RCC 7860 (cell line): ENCODE measurements at places on chromosomes 5 and 9.

DNA sequence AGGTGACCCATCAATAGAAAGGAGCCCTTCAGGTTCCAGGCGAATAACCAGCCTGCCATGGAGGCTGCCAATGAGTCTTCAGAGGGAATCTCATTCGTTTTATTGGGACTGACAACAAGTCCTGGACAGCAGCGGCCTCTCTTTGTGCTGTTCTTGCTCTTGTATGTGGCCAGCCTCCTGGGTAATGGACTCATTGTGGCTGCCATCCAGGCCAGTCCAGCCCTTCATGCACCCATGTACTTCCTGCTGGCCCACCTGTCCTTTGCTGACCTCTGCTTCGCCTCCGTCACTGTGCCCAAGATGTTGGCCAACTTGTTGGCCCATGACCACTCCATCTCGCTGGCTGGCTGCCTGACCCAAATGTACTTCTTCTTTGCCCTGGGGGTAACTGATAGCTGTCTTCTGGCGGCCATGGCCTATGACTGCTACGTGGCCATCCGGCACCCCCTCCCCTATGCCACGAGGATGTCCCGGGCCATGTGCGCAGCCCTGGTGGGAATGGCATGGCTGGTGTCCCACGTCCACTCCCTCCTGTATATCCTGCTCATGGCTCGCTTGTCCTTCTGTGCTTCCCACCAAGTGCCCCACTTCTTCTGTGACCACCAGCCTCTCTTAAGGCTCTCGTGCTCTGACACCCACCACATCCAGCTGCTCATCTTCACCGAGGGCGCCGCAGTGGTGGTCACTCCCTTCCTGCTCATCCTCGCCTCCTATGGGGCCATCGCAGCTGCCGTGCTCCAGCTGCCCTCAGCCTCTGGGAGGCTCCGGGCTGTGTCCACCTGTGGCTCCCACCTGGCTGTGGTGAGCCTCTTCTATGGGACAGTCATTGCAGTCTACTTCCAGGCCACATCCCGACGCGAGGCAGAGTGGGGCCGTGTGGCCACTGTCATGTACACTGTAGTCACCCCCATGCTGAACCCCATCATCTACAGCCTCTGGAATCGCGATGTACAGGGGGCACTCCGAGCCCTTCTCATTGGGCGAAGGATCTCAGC, at the start of gene OR1K1:
OR1K1 (plus strand) TSS at position 58 of the 995 bp plus-strand sequence; CDS start at position 58, 0 bp downstream.
- DNase-seq, result no peak

GRCh38 chr5:74081126-74081525, 455.1 kb downstream of the ARHGEF28 start:
- DNase-seq, result no peak

- DNase-seq, result no peak
Observed at GRCh38 chr9:96453625-96454024, 3.7 kb downstream of the HABP4 start.

DNA sequence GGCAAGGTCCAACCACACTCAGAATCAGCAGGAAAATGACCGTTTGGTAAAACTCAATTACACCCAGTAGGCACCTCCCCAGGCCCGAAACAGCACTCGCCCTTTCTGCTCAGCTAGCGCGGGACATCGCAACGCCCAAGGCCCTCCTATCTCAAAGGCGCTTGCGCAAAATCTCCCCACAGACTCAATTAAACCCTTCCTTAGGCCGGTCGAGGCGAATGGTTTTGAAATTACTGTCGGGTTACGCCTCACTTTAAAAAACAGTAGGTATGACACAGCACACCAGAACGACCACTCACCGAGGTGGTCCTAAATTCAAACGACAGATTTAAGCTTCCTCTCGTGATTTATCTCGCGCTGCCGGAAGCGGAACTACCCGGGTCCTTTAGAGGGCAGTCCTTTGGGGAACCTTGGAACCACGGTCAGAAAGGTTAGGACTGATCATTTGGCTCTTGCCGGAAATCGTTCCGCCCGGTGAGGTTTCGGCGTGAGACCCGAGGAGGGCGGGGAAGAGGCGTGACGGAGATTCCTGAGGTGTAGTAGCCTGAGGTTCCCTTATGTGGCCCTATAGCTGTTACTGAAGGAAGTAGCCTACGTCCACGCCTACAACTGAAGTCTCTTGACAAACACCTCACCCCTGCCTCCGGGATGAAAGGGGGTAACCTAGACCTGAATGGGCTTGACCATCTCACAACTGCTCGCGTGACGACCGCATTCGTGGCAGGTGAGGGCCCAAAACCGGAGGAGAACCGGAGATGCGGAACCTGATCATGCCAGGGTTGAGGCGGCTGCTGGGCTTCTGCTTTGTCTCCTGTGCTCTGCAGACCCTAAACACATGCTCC, at the start of the genes GIN1 and PPIP5K2:
GIN1 (minus strand) TSS at position 374 of the 842 bp plus-strand sequence. CDS start 11,431 bp downstream, outside the sequence.
PPIP5K2 (plus strand) TSS at position 537 of the 842 bp plus-strand sequence. CDS start 9,289 bp downstream, outside the sequence.
- DNase-seq, result peak; percentile 93

GRCh38 chr5:111699324-111699723, 57.7 kb downstream of the NREP start:
- no peak for DNase-seq

GRCh38 chr5:168681556-168682183, 102.5 kb upstream of the PANK3 start:
- DNase-seq, result no peak

- DNase-seq, result peak; percentile 89
Observed at GRCh38 chr9:116337015-116337414, 183.4 kb downstream of the PAPPA start.

GRCh38 chr9:117800389-117800788, 96.2 kb downstream of the TLR4 start:
- no peak for DNase-seq

DNA sequence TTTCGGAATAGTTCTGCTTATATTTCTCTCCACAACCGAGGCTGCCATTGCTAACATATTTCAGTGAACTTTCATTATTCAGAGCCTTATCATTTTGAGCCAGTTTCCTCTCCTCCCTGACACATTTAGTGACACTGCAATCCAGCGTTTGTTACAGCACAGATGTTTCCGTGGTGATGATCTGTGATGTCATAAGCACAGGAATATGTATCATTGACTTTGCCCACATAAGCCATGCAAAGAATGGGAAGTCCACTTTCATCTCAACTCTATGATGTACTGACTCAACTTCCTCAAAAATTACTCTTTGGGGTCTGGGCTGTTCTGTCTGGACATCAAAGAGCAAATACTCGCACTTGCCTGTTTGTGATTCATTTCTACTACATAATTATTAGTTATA, 291.8 kb downstream of the EBF1 start:
- DNase-seq, result no peak

DNA sequence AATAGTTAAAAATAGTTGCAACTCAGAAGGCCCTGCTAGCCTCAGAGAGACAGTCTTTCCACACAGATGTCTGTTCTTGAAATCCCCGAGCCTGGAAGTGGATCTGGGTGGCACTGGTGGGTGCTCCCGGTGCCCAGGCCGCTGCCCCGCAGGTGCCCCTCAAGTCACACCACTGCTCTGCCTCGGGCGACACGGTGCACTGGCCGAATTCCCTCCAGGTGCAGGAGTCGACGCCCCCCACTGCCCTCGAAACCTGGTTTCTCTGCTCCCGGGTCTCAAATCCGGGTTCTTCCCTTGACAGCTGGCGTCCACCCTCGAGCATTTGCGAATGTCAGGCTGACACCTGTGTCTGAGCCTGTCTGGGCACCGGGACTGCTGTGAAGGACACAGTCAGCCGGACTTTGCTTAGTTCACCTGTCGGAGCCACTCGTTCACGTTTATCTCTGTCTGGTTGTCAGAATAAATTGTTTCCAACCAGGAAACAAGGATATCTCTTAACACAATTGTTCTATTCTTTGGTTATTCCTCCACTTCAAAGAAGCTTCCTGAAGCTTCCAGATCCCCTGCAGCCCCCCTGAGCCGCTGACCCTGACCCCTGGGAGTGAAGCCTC, 27.1 kb downstream of the SLC9A3 start:
- no peak for DNase-seq

GRCh38 chr5:40834391-40834848, 602 bp downstream of the RPL37 start:
- DNase-seq, result no peak

- peak; percentile 15 for DNase-seq
Observed at GRCh38 chr9:114538241-114538640, 33.0 kb upstream of the WHRN start.

DNA sequence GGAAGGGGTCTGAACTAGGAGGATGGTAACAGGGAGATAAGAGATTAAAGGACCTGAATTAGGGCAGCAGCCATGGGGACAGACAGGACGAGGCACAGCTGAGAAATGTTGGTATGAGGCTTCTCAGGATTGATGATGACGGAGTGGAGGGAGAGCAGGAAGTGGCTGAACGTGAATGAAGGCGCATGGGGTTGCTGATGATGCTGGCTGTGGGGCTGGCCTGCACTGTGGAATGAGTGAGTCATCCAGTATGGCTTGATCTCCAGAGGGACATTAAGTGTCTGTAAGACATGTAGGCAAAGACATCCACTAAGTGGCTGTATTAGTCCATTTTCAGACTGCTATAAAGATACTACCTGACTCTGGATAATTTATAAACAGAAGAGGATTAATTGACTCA, 256.4 kb downstream of the ICE1 start:
- DNase-seq, result peak; percentile 61

DNA sequence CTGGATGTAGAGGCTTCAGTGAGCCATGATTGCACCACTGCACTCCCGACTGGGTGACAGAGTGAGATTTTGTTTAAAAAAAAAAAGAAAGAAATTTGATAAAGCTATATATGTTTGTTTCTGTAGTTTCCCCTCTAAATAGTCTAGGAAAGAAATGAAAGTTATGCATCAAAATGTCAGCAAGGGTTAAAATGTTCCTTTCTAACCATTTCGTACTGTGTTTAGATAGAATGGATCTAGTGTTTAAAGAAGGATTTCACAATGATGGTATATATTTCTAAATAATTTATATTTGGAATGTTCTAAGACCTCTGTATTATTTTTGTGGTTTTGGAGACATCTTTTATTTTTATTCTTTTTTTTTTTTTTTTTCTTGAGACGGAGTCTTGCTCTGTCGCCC, 22.7 kb downstream of the TEK start:
- DNase-seq, result no peak

DNA sequence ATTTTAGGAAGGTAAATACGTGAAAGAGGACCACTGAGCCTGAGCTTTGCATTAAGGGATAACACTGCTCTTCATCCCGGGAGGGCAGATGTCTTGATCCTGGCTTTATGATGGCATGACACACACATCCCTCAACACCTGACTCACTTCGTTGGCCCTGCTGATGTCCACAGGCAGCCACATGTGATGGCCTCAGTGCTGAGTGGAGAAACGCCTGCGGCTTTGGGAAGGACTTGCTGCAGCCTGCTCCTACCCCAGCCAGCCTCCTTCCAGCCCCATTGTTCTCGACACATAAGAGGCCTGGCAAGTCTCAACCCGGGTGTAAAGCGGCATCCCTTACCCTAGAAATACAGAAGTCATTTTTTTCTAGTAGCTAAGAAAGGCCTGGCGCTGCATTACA, 169.0 kb downstream of the SYK start:
- no peak for DNase-seq

GRCh38 chr5:143314099-143314498, 89.4 kb downstream of the NR3C1 start:
- no peak for DNase-seq

DNA sequence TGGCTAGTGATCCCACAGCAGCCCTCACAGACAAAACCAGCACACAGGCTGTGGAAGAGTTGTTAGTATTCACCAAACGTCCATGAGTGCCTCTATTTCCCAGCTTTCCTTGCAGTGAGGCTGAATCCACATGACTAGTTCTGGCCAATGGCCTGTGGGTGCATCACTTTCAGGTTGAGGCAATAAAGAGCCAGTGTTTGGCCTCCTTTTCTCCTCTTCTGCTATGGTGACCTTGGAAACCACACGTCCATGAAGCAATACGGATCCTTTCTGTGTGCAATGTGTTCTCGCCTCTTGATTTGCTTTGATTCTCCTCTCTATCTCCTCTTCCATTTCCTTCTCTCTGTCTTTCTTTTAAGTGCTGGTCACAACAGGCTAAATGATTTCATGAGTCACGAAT, 23.4 kb upstream of the CLK4 start:
- DNase-seq, result no peak

- no peak for DNase-seq
Observed at GRCh38 chr9:98656511-98656910, 52.2 kb downstream of the GABBR2 start.

GRCh38 chr5:25027061-25027460, 382.3 kb upstream of the CDH10 start:
- no peak for DNase-seq

DNA sequence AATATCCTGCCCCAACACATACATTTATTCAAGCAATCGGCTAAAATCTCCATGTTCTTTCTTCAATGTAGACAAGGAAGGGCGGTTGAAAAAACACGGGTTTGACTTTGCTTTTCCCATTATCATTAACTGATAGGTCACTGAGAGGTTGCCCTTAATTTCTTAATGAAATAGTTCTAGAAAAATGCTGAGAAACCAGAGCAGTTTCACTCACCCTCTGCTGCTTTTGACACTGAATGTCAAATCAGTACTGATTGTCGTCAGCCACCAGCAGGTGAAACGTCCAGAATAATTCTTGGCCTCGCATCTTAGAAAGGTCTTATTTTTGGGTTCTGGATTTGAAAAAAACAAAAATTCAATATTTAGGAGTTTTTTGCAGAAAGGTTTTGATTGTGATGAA, 8.1 kb downstream of the IL12B start:
- no peak for DNase-seq

DNA sequence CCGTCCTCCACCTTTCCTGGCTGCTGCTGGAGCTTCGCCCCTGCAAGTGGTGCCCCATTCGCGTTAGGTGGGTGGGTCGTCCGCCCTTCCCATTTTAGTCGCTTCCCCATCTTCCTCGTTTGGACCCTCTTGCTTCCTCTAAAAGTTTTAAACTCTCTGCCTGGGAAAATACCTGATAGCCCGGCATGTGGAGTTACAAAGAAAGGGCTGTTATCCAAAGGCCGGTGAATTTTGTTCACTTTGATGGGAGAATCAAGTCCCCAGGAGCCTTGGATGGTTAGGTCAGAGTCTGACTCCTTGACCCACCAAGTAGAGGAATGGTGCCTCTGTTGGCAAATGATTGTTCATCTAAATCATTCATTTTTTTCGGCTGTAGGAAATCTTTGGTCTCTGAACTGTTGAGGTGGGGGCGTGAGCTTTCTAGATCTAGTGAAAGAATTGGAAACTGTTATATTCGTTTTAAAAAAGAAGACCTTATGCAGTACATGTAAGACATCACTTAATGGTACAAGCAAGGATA, 29.5 kb upstream of the APC start:
- DNase-seq, result no peak

DNA sequence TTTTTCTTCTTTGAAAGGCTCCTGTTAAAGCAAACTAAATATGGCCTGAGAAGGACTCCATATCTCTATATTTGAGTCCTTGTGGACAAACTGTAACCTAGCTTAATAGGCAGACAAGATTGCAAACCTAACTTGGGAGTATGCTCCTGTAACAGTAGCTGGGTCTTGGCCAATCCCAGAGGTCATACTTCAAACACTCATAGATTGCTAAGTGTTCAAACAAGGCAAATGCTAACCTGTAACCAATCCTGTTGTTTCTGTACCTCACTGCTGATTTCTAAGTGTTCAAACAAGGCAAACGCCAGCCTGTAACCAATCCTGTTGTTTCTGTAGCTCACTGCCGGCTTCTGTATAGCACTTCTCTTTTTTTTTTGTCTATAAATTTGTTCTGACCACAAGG, 50.6 kb upstream of the CLK4 start:
- DNase-seq, result no peak
